Caki2 (cell line): ENCODE measurements at places on chromosomes 1 and 21. TPM values are rescaled to one million over a fixed set of nuclear protein-coding genes. Genes with fewer than 3 reads are reported as not detected.

The S1PR1 gene
- total RNA-seq: not detected in 2 replicates

The NGF gene
- not detected in 2 replicates for total RNA-seq

The FAM177B gene
- total RNA-seq: 1.4 TPM in 1 of 2 replicates, not detected in the other

DNA sequence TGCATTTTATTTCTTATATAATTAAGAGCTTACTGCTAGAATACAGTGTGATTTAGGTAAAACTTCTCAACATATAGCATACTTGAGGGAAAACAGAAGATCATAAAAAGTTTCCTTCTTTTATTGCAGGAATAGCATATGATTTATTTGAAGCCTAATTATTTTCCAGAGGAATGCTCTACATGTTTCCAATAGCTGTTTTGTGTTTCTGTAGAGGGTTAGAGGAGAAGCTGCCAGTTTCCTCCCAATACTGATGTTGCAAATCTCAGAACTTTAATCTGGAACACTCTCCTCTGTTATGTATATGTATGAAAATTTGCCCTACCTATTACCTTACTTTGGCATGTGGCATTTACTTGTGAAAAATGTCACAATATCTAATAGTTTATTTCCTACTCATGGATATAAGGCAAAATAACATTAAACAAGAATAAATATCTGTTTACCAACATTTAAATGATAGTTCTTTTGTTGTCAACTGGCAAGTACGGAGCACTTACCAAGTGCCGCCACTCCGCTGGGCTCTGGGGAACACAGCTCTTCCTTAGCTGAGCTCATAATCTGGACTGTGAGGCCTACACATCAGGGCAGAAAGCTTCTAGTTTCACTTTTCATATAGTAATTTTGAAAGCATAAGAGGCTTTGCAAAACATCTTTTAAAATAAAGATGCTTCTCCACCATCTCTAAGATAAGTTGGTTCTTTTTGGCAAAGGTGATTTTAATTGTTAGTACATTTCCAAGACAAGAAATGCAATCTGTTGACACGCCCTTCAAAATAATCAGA lies 239.8 kb upstream of the C1orf105 start:
- no peak for DNase-seq

The C1QA gene
- total RNA-seq: not detected in 2 replicates

DNA sequence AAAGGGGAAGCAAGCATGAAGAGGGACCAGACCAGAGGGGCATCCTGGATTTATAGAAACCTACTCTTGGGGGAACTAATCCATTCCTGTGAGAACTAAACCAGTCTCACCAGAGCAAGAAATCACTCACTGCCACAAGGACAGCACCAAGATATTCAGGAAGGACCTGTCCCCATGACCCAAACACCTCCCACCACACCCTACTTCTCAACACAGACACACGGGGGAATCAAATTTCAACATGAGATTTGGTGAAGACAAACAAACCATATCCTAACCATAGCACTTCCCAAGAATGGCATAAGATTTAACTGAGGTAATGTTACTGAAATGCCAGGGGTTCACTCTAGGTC lies 12.1 kb upstream of the POU2F1 start:
- no peak for DNase-seq

DNA sequence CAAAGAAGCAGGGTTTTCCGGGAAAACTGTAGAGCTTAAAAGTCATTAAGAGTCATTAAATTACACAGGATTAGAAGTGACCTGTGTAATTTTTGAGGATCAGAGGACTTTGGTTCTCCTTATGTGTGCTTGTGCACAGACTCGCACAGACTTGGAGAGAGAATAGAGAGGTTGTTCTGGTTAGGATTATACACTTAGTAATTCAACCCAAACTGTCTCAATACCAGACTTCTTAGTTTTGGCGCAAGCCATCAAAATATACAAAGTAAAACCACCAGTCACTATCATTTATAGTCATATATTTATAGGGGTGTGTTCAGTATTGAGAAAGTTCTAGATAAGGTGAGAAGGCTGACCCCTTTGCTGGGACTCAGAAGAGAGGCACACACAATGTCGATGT lies 112.3 kb downstream of the HLX start:
- DNase-seq: no peak

The STPG1 gene
- 7.7 and 9.3 TPM in 2 replicates for total RNA-seq
